HCEC 1CT (cell line): ENCODE measurements at places on chromosomes 4 and X.

DNA sequence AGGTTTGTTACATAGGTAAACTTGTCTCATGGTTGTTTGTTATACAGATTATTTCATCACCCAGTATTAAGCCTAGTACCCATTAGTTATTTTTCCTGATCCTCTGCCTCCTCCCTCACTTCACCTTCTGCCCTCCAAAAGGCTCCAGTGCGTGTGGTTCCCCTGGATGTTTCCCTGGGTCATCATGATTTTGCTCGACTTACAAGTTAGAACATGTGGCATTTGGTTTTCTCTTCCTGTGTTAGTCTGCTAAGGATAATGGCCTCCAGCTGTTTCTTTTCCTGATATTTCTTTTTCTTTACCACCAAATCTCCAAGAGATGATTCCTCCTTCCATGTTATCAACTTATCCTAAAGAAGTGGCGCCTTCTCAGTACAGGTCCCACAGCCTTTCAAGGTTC lies 543.1 kb upstream of the ADGRL3 start:
- DNase-seq = no peak

GRCh38 chrX:138487866-138488265 lies 223.7 kb downstream of the FGF13 start:
- DNase-seq = no peak

DNA sequence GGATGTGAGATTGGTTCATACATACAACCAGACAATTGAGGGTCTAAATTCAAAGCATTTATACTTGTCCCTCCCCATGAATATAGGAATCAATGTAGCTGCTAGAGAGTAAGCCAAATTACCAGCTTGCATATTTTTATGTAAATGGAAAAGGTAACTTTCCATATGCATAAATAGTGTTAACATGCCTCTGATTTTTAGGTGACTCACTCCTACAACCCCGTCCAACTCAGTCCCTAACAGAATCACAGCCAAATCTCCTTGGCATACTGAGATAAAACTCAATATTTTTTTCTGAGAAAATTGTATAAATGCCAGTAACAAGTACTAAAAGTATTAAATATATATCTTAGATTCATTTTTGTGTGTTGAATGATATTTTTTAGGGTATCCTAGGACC lies 67.2 kb downstream of the INPP4B start:
- DNase-seq = no peak

- DNase-seq = no peak
Measured at GRCh38 chrX:112233164-112233563, 150.6 kb upstream of the TRPC5 start.

GRCh38 chr4:150316332-150317205 lies 238.3 kb downstream of the DCLK2 start:
- no peak for DNase-seq

GRCh38 chr4:86939729-86940575 lies 5.1 kb downstream of the AFF1 start:
- DNase-seq = no peak

- no peak for DNase-seq
Measured at GRCh38 chrX:136856551-136856950, 24.0 kb downstream of the RBMX start.

- DNase-seq = no peak
Measured at GRCh38 chrX:11941571-11941970, 183.5 kb downstream of the MSL3 start.

GRCh38 chr4:121707344-121707743 lies 10.6 kb upstream of the ANXA5 start:
- no peak for DNase-seq

- no peak for DNase-seq
Measured at GRCh38 chr4:16007471-16008095, 44.6 kb upstream of the FGFBP2 start.

DNA sequence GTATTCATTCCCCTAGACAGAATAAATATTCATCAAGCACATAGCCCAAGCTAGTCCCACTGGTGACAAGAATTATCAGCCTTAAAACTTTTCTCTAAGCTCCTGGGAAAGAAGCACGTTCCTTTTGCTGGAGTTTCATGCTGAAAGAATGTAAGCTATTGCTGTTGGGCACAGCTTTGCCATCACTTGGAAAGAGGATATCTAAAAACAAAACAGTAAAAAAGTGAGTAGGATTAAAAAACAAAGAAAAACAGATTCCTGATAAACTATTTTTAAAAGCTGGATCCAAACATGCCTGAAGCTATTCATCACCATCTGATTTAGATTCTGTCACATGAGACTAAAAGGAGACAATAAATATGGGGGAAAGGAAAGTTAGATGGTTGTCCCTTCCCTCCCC lies 176.8 kb downstream of the SCFD2 start:
- peak; percentile 48 for DNase-seq

GRCh38 chrX:22373766-22374165 lies 101.1 kb downstream of the CBLL2 start:
- no peak for DNase-seq

GRCh38 chr4:185307136-185307950 lies 88.4 kb downstream of the LRP2BP start:
- no peak for DNase-seq

DNA sequence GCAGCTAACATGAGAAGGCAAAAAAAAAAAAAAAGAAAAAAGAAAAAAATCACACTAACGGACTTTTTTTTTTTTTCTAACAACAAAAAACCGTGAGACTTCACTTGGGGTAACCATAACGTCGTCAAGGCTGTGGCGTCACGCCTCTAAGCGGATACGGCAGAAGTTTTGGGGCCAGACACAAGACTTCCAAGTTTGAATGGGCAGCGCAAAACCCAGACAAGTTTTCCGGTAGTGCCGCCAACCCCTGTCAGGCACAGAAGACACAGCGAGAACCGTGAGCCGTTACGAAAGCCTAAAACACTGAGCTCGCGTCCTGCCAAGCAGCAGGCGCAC lies 556 bp upstream of the SMARCA5 start:
- no peak for DNase-seq

DNA sequence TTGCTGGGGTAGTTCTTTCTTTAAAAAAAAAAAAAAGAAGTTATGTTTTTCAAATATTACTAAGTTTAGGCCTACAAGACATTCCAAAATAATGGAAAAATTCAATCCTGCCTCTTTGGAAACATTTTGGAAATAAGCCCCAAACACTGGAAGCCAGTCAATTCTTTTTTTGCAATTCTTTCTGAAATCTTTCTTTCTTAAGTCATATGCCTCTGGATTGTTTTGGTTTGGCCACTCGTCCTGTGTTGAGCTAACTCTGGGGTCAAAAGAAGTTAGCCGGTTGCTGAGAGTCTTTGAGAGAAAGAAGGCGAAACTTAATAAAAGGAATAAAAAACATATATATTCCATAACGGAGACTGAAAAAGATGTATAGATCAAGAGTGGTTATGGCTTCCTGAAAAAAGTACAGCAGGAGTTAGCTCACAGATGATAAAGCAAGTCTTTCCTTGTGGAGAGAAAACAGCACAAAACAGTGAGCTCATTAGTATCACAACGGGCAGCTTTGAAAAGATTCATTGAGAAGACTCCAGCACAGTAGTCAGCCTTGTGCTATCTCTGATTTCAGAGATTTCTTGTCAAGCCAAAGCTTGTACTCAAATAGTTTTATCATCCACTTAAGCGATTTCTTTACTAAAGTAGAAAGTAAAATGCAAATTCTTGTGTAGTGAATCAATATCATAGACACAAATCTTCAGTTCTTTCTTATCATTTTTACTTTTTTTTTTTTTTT lies 64.8 kb downstream of the PLS3 start:
- peak; percentile 14 for DNase-seq

DNA sequence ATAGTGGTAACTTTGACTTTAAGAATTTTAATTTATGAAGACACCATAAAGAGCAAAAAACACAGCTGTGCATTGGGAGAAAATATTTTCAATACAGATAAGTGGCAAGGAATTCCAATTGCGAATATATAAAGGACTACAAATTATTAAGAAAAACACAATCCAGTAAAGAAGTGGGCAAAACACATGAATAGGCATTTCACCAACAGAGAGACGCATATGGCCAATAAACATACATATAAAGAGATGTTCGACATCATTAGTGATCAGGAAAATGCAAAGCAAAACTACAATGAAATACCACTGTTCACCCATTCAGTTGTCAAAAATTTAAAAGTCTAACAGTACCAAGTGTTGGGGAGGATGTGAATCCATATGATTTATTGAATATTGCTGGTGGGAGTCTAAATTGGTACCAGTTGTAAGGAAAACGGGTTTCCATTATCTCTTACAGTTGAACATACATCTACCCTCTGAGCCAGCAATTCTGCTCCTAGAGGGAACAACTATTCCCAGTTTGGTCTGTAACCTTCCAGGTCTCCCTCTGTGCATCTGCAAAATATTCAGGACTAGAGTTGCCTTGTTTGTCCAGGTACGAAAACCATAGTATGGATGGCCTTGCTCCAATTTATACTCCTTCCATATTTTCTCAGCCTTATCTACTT lies 1.7 kb upstream of the MPP1 start:
- no peak for DNase-seq

DNA sequence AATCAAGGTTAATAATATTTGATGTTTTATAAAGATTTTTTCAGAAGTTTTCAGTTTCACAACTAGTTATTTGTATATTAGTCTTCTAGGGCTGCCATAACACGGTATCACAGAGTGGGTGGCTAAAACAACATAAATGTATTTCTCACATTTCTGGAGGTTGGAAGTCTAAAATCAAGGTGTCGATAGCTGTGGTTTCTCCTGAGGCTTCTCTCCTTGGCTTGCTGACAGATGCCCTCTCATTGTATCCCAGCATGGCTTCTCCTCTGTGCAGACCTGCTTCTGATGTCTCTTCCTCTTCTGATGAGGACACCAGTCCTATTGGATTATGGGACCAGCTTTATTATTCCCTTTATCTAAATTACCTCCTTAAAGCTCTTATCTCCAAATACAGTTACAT lies 1456.6 kb downstream of the STIM2 start:
- no peak for DNase-seq

GRCh38 chr4:179664430-179665027 lies 2222.3 kb upstream of the AGA start:
- no peak for DNase-seq

GRCh38 chr4:46124773-46125413 lies 1.0 kb upstream of the GABRG1 start:
- no peak for DNase-seq

DNA sequence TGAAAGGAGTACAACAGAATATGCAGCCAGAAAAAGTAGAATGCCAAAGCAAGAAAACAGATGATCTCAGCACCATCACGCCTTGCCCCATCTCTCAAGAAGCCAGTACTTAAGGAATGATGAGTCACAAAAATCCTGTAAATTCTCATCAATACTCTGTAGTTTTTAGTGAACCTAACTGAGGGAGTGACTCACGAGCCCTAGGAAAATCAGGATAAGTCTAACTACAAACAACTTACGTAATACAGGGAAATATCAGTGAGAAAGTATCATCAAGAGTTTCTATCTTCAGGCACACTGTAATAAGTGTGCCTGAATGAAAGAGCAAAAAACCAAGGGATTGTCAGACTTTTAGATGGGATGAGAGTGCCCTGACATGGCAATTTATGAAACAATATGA lies 644.4 kb downstream of the STPG2 start:
- DNase-seq = no peak

DNA sequence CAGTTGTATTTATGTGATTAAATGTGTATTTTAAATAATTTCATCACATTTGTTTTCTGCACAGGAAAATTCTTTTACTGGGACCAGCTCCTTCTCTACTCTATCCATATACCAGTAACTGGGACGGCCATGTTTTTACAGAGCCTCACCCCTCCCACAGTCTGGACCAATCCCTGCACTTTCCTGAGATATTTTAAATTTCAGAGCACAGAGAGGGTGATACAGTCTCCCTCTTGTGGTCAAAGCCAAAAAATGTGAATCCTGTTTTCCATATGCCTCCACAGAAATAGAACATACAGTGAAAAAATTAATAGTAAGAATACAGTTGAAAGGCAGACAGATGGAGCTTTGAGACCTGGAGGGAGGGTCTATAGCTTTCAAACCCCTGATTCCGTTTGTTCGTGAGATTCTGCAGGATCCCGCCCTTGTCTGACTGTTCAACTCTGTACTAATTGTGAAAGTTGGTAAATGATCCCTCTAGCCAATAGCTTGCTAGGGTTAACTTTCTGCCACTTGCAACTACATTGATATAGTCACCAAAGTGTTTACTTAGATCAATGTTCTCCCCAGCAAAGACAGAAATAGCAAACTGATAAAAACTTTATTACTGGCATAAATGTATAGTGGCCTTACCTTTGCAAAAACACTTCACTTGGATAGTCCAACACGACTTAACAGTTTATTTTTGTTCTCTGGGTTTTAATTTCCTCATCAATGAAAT lies 172.2 kb downstream of the PPARGC1A start:
- DNase-seq = peak; percentile 3

DNA sequence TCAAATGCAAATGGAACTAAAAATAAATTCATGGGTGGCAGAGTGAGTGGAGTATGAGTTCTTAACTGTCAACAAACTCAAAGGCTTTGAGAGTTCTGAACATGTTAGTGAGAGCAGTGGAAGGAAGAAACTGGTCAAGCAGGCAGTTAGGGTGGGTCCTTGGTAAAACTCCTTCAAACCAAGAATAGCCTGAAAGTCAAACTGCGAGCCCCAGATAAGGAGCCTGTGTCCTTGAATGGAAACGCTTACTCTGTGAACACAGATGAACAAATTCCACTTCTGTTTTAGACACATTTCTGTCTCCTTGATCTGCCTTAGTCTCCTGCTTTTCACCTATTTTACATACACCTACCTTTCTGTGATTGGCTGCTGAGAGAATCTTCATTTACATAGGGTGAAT lies 129.4 kb upstream of the PCDH18 start:
- DNase-seq = no peak

DNA sequence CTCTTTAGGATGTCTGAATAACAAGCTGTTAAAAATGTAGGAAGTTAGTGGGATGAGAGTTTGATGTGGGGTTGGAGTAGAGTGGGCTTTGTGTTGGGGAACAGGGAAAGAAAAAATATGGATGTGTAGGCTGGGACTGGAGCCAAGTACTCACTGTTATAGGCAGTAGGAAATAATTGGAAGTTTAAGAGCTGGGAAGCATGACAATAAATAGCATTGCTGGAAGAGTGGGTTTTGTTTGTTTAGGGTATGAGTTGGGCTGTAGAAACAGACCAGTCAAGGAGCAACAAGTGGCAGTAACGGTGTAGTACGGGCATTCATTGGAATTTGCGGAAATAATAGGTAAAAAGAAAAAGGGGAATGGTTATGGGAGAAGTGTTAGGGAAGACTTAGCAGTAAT lies 81.6 kb downstream of the KDM6A start:
- DNase-seq = no peak

- peak; percentile 10 for DNase-seq
Measured at GRCh38 chr4:54971474-54971950, 153.9 kb downstream of the KDR start.
